ENCODE measurements at places on chromosomes 12 and 14.

DNA sequence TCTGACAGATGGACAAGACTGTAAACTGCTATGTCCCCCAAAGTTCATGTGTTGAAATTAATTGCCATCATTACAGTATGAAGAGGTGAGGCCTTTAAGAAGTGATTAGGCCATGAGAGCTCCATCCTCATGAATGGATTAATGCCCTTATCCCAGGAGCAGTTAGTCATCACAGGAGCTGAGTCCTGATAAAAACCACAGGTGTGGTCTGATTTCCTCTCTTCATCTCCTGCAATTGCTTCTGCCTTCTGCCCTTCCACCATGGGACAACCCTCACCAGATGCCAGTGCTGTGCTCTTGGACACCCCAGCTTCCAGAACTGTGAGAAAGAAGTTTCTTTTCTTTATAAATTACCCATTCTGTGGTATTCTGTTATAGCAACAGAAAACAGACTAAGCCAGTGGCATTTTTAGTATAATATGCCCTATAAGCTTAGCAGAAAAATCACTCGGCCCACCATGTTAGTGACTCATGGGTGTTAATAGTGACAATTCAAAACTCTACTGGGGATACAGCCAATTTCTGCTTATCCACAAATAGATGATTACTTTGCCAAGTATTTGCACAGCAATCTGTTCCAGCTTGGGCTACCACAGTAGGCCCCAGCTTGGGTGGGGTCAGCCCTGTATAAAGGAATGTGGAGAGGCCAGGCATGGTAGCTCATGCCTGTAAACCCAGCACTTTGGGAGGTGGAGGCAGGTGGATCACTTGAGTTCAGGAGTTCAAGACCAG is 129.0 kb upstream of the BCL2L14 start:
- DNase-seq: no peak

DNA sequence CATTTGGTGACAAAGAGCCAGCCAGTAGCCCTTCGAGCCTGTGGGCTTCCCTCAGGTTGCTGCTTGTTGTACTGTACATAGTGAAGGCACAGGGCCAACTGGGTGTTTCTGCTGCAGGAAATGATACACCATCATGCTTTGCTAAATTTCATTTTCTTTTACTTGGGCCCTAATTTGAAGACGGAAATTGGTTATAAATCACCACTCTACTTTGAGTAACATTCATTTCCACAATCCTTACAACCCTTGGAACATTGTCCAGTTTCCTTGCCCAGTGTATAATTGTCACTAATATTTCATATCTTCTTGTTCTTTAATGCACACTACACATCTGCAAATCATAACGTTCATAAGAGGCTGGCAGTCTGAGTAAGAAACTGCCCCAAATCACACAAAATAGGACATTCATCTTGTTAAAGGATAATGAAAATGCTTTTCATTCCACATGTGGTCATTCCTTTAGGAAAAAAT is 30.2 kb downstream of the MSRB3 start:
- DNase-seq: no peak

DNA sequence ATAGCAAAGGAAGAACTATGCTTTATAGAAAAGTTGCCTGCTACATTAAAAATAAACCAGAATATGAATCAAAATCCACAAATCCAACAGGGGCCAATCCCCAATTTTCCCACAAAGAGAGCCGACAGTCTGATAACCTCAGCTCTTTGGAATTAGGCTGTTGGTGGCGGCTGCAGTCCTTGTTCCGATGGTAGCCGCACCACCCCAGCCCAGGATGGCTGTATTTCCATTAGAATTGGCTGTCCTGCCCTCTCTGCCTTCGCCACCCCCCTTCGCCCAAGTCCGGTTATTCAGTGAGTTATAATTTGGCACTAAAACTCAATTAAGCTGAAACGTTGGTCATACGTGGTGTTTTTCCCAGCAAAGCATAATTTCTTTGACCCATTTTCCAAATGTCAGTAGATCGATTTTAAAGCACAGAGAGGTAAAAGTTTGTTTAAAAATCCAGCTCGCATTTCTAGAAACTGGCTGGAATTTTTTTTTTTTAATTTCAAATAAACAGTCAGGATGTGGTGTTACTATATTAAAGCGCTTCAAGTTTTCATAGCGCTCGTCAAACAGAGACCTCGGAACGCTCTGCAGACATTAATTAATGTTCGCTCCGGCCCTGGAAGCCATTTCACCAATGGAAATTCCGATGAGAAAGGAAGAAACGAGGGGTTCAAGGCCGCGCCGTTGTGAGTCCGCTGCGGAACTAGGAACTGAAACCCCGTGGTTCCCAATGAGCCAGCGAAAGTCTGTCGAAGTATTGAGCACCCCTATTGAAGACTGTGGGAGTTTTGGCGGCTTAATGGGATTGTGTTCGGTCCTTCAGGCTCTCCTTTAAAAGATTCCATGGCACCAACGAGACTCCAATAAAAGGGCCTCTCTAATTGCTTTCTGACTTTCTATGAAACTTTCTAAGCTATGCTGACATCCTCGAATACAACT is 104.8 kb upstream of the DIO3 start:
- no peak for DNase-seq

DNA sequence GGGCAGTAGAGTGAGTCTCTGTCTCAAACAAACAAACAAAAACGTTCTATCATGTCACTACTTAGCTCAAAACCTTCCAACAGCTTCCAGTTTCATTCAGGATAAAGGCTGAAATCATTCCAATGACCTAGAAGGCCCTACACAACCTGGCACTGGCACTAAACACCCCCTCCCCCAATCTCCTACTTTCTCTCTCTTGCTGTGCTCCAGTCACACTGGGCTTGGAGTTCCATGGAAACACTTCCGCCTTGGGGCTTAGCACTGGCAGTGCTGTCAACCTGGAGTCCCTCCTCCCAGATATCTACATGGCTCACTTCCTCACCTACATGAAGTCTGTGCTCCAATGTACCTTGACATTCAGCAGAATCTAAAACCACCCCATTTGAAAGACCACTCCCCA is 65.0 kb upstream of the SINHCAF start:
- no peak for DNase-seq

DNA sequence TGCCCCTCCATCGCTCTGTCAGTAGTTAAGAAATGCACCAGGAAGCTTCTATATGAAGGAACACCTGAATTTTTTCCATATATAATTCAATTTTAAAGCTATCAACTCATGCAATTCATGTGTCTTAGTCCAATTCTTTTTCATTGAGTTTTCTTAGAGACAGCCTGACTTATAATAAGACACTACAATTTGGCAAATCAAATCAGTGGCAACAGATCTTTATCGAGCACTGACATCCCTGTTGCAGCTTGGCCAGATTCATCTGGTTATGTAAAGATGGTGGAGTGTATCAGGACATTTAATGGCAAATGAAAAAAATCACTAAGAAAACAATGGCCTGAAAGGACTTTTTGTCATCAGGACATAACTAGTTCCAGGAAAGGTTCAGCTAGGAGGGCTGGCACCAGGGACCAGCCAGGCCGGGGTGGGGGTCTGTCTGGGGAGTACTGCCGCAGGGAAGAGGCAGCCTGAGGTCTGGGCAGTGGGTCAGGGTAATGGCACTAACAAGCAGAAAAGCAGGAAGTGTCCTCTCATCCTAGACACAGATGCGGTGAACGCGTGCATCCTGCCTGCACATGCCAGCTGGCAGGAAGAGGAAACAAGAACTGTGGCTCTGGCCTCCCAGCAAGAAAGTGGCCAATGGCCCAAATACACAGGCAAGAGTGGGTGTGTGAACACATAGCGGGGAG is 100.5 kb upstream of the LMNTD1 start:
- DNase-seq: no peak

DNA sequence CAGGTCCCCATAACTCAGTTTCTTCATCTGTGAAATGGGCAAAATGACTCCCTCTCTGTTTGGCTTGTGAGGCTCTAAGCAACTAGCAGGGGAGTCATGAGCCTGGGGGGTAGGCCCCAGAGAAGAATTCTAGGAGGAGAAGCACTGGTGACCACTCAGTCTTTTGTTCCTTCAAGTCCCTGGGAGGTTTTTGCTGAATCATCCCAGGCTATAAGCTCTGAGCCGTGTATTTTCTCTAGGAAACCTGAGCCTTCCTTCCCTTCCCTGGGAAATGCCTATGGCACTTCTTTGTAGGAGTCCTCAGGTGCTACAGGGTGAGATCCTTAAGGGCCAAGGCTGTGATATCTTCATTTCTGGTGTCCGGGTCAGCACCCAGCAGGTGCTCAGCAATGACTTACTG is 4.5 kb downstream of the RPH3A start:
- DNase-seq: no peak

DNA sequence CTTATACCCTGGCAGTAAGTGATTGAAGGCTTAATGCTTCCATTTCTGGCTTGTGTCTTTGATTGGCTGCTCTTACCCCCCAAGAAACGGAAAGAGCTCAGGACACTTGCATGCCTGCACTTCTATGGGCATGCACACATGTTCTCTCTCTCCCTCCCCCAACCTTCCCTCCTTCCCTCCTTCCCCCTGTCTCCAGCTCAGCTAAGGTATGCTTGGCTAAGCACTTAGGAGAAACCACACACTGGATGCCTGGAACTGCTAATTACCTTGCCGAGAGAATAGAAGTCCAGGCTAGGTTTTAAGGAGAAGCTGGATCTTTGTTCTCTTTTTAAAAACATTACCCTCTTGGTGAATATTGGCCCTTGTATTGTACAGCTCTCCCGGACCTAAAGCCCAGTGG is 1072.8 kb upstream of the TMEM132C start:
- no peak for DNase-seq
